ENCODE measurements at places on chromosomes 1 and 21.

DNA sequence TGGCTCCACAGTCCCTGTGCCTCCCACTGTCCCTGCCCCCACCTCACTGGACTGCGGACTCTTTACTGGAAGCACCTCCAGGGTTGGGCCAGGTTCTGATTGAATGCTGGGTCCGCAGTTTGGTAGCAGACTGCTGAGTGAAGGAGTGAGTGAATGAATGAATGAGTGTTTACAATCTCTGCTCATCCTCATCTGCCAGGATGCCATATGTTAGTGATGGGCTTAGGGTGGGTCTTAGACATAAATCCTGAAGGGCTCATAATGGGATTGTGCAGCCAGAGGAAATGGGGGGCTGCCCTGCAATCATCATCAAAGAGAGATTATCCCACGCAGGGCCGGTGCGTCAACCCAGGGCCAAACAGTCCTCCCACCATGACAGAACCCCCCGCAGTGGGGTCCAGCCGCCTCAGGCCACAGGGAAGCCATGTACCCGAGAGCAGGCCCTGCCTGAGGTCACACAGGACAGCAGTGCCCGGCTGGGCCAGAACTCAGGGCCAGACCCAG, 26.1 kb downstream of the SLC1A7 start:
- no peak for DNase-seq

- DNase-seq = no peak
Observed at GRCh38 chr1:192552760-192553191, 22.8 kb upstream of the RGS1 start.

DNA sequence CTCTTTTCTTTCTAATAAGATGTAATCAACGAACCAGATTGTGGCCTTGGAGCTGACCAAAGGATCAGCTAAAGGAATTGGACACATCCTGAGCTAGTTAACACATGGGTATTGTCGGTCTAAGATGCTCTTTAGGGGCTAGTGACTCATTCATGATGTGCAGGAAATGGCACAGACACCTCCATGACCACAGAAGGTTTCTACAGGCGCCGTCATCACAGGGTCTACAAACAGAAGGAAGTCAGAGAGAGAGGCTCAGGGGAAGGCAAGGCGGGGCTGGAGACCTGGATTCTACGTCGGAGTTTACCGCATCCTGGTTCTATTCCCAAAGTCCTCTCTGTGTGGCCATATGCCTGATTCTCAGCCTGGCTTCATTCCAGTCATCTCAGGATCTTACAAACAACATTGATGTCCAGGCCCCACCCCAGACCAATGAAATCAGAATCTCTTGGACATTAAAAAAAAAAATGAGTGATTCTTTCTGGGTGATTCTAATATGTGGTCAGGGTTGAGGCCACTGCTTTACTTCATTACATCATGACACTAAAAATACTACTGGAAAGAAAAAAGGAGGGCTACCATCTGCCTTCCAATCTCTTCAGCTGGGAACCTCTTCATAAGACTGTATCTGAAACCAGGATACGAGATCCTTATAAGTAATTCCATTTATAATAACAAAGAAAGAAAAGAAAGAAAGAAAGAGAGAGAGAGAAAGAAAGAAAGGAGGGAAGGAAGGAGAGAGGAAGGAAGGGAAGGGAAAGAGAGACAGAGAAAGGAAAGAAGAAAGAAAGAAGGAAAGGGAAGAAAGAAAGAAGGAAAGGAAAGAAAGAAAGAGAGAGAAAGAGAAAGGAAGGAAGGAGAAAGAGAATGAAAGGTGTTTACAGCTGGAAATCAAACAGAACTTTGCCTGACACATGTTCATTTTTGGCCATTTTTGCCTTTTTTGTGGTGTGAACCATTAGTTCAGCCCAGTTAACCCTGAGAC, 11.6 kb upstream of the KCNJ15 start:
- peak; percentile 40 for DNase-seq

GRCh38 chr1:1971688-1972087, 31.9 kb downstream of the CFAP74 start:
- no peak for DNase-seq

DNA sequence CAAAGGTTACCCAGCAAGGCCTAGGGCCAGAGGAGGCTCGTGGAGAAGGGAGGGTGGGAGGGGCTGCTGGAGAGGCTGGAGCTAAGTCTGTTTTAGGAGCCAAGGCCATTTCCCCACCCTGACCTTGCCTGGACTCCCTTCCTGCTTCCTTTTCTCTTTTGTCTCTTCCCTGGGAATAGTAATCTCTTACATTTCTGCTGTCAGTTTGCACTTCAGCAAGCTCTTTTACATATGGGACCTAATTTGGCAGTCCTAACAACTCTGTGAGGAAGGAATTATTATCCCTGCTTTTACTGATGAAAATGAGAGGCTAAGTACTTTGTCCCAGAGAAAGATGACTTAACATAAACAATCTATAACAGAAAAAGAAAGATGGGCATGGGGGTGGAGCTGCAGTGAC, 13.8 kb downstream of the OPTC start:
- no peak for DNase-seq

GRCh38 chr1:66359815-66360214, 174.1 kb upstream of the SGIP1 start:
- DNase-seq = no peak

- DNase-seq = no peak
Observed at GRCh38 chr1:203101813-203102634, 16.2 kb upstream of the MYOG start.

DNA sequence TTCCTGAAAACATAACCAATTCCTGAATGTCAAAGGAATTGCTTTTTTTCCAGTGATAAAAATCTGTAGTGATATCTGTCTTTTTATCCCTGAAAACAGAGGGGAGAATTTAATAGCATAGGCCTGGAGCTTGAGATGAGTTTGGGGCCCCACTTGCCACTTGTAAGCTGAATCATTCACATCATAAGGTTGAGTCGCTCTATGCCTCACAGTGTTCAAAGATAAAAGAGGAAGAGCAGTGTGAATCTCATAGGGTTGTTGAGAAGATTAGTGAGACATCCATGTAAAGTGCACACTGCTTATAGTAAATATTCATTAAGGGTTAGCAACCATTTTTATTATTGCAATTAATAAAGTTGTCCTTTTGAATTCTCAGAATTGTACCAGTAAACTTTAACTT, 271.3 kb downstream of the DNM3 start:
- no peak for DNase-seq

DNA sequence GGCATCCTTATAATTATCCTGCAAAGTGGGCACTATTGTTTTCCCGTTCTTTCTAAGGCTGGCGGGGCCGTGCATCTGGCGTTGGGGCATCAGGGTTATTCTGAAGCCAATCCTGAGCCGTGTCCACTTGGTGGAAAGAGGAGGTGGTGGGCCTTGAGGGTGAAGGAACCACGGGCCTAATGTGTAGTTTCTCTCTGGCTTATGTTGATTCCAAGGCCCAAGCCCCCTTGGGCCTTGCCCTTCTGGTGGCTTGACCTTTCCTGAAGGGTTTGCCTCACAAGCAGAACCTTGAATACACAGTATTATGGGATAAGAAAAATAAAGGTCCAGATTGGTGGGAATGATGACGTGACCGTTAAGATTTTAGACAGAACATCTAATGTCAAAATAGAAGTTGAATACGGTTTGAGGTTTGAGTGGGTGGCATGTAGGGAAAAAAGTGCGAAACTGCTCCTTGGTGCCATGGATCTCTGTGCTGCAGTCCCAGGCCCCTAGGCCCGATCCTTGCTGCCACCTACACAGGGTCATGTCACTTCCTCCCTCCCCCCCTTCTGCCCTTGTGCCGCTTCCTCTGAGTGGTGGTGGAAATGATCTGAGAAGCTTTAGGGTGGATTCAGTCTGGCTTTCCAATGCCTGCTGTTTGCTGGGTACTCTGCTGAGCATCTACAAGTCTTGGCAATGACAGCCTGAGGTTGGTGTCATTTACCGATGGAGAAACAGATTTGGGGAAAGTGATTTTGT, 90.5 kb downstream of the PRDM2 start:
- DNase-seq = no peak

GRCh38 chr1:184429335-184429734, 42.5 kb downstream of the C1orf21 start:
- no peak for DNase-seq

DNA sequence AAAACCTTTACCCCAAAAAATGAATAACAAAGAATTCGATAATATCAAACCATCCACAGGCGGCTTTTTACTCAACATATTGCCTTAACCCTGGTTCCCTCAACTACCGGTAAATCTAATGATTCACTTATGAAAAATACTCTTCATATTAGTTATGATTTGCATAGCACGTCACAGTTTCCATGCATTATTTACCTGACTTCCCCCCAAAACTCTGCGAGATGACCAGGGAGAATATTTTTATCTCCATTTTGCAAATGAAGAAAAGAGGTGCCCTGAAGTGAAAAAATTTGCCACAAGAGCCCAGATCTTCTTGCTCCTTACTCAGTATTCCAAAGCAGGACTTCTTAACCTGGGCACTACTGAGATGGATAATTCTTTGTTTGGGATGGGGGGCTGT, 2.9 kb downstream of the JAK1 start:
- DNase-seq = no peak

- DNase-seq = no peak
Observed at GRCh38 chr1:156414461-156415064, 45.6 kb downstream of the RHBG start.

DNA sequence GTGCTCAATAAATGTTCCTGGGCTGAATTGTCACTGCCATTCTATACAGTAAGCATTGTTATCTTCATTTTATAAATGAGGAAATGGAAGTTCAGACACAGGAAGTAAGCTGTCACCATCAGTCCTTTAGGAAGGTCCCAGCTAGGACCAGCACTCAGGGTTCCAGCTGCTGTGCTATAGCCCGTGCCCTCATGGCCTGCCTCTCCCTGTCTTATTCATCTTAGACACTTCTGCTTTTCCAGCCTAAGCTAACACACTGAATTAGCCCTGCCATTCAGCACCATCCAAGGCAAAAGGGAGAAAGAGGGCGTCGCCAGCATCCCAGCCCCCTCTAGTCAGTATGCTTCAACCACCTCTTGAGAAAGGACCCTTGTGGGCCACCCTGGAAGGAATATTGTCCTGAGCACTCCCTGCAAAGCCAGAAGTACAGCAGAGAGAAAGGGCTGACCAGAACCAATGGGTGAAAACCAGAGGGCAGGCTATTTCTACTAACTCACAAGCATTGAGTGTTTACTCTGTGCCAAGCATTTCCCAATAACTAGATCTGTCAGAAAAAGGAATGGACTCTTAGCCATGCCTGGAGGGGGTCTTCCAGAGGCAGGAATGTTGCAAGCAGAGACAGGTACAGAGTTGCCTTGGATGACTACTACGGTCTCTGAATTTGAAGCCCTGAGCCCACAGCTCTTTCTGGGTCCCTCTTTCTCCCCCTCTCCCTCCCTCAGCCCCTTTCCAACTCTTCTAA, 77.9 kb upstream of the NFIA start:
- no peak for DNase-seq

DNA sequence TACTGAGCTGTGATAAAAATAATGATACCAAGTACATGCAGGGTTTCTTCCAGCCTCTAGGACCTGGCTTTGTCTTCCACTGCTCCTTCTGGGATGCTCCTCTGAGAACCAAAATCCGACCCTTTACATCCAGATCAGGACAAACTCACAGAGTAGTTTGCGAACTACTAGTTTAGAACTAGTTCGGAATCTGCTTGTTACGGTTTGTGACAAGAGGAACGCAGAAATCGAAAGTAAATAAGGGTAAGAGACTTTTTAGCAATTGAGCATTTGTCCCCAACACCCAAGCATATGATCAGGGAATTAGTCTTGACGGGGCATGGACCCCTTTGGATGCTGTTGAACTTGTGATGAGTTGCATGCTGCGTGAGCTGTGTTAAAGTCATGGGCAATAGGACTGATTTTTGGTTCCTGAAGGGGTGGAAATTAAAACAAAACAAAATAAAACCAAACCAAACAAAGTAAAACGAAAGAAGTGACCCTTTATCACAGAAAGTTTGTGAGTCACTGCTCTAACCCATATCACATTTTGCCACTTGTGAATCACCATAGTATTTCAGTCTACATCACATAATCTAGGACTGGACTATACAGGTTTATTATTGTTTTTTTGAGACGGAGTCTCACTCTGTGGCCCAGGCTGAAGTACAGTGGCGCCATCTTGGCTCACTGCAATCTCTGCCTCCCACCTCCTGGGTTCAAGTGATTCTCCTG, 35.7 kb upstream of the ERRFI1 start:
- DNase-seq = no peak

DNA sequence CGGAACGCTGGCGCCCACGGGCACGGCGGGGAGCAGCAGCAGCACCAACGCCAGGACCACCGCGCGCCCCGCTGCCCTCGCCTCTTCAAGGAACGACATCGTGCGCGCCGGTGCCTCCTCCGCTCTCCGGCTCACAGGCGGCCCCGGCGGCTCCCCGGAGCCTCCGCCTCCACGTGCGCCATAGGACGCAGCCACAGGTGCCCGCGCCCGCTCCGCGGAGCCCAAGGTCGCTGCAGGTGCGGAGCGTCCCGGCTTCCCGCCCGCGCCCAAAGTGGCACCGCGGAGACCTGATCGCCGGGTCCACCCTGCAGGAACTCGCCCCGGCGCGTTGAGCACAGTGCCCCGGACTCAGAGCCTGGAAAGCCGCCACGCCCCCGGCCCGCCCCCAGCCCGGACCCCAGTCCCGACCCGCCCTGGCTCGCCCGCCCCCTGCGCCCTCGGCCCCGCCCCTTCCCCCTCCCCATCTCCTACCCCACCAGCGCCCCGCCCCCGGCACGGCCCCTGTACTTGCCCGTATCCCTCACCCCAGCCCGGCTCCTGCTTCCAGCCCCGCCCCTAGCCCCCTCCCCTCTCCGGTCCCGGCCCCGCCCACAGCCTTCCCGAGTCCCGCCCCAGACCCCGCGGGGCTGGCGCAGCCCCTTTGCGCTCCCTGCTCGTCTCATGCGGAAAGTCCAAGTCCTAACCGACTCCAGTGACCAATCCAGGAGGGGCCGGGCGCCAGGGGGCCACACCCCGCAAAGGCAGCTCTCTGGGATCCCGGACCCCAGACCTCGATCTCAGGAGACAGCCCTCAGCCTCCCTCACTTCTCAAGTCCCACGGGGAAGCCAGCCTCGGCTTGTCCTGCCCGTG, at the start of gene MEGF6:
MEGF6 (minus strand) TSS at position 339 of the 850 bp plus-strand sequence; CDS start at position 99, 240 bp downstream.
- peak; percentile 50 for DNase-seq
